ENCODE measurements at places on chromosomes 2 and 18. TPM values are rescaled to one million over a fixed set of nuclear protein-coding genes. Genes with fewer than 3 reads are reported as not detected.

The CHRNG gene
- total RNA-seq: not detected

The DUSP19 gene
- 5.1 TPM for total RNA-seq

The C2orf15 gene
- total RNA-seq: under 0.01 TPM

The POU3F3 gene
- not detected for total RNA-seq

The C18orf54 gene
- 3.3 TPM for total RNA-seq

The IHH gene
- total RNA-seq: not detected

The ZRANB3 gene
- 6.4 TPM for total RNA-seq

The CXCR4 gene
- total RNA-seq: under 0.01 TPM

The ASPRV1 gene
- 0.33 TPM for total RNA-seq

The DSG4 gene
- total RNA-seq: not detected

The POTEC gene
- not detected for total RNA-seq

The XIRP2 gene
- total RNA-seq: 0.51 TPM

The GAL3ST2 gene
- not detected for total RNA-seq

The COPS7B gene
- total RNA-seq: 12.1 TPM

The AGXT gene
- not detected for total RNA-seq

The BCL2 gene
- total RNA-seq: 3.6 TPM

The FSHR gene
- not detected for total RNA-seq

The CDH19 gene
- total RNA-seq: not detected

The TTR gene
- total RNA-seq: not detected

The BOK gene
- total RNA-seq: 42.4 TPM

The UGT1A8 gene
- not detected for total RNA-seq

The TGFA gene
- total RNA-seq: not detected

The SEPTIN10 gene
- total RNA-seq: 101 TPM

The SLC16A14 gene
- 5.6 TPM for total RNA-seq

The SLC5A7 gene
- not detected for total RNA-seq

The TM4SF20 gene
- total RNA-seq: not detected

All from fibroblast of lung (primary cell).